ENCODE measurements at places on chromosomes 7 and 10.

GRCh38 chr7:2773608-2774007 lies 70.5 kb downstream of the GNA12 start:
- no peak for DNase-seq

- peak; percentile 48 for DNase-seq
These were observed 17.6 kb downstream of the DNAJB12 start for GRCh38 chr10:72337039-72337629.

DNA sequence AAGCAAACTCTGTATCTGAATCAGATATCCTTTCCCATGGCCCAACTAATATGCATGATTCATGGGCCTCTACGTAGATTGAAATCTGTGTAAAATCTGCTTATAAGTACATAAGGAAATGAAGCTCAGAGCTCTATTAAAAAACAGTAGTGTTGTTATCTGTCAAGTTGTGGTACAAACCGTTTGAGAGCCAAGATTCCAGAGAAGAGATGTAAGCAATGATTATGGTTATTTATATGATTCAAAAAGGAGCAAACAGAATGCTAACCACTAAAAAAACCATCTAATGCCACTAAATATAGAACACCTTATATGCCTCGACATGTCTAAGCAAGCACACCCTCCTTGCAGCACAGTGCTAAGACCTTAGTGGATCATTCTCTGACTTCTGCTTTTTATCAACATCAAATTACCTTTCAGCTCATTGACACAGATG lies 26.6 kb downstream of the RPP38 start:
- DNase-seq: no peak

DNA sequence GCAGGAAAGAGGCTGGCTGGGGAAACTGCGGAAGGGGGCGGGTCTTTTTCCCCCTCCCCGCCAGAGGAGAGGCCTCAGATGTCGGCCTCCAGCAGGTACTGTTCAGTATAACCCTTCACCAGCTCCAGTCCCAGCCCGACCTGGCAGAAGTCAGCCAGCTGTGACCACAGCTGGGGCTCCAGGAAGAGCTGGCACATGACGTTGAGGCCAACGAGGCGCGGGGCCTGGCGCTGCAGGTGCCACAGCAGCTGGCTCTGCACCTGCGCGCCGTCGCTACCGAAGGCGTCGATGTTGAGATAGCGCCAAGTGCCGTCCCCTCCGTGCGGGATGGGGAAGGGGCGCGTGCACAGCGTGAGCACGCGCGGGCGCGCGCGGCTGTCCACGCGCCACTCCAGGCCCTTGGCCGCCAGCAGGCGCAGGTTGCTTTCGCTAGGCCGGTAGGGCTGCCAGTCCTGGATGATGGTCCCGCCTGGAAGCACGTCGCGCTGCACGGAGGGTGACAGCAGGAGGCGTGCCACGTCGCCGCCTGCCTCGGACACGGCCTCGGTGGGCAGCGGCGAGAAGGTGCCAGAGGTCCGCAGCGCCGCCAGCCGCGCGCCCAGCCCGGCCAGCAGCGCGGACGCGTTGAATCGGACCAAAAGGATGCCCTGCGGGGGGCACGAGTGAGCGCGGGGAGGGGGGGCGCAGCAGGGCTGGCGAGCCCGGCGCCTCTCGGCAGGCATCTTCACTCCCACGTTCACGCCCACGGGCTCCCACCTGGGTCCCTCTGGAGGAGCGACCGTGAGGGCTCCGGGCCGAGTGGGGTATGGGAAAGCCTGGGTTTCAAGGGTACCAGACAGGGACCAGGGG lies 6.9 kb upstream of the VGF start:
- DNase-seq: peak; percentile 80

GRCh38 chr7:139043823-139044812 lies 8.3 kb upstream of the ZC3HAV1L start:
- DNase-seq: no peak

- no peak for DNase-seq
These were observed 15.2 kb upstream of the C10orf67 start for GRCh38 chr10:23359692-23360380.

DNA sequence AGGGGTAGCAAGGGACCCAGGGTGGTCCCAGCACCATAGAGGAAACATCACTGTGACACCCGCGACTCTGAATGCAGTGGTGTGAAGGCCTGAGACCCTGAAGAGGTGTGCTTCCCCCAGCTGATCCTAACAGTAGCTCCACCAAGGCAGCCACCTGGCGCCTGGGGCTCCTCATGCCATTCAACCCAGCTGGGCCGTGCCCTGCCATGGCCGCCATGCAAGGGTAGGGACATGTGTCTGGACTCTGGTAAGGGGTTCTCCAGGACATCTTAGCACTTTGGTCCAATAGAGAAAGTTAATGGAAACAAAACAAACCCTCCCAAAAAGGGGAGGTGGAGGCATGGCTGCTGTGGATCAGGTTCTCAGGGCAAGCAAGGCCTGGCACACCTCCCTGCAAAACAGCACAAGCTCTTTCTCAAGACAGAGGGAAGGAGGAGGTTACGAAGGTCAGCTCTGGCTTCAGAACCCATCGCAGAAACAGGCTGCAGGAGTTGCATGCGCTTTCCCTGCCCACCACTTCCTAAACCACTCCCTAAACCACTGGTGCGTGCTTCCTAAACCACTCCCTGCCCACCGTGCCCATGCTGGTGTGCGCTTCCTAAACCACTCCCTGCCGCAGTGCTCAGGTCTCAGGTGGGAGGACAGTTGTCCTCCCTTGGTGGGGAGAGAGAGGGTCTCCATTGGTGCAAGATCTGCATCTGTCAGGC lies 108.7 kb downstream of the LARP4B start:
- DNase-seq: no peak

DNA sequence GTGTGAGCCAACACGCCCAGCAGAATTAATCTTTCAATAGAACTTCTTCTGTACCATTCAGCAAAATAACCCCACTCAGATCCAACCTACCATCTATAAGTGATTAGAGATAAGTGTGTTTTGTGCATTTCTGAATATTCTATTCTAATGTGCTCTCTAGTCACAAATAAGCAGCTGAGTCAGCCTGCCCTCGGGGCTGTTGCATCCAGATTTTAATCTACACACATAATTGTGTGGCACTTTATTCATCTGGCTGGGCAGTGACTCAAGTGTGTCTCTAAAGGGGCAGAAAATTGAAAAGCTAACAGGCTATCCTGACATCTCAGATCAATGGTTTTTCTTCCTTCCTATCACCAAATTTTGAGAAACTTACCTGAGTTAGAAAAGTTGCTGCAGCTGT lies 60.3 kb downstream of the PRR15 start:
- no peak for DNase-seq

GRCh38 chr10:61899997-61900828 lies 1.3 kb upstream of the ARID5B start:
- peak; percentile 60 for DNase-seq

GRCh38 chr7:34332006-34332405 lies 326.0 kb upstream of the NPSR1 start:
- DNase-seq: no peak

DNA sequence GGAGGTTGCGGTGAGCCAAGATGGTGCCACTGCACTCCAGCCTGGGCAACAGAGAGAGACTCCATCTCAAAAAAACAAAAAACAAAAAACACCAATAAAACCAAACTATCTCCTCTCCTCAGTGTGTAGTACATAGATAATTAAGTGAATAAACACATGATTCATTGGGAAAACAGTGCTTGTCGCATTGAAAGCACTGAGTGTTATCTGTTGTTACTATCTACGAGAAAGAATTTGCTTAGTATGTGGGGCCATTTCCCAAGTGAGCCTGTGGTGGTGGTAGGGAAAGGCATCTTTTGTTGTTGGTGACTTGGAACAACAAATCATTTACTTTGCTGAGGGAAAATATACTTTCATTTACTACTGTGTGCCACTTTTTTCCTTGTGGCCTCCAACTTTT lies 42.6 kb downstream of the RSBN1L start:
- no peak for DNase-seq

- no peak for DNase-seq
These were observed 261.5 kb upstream of the NPSR1 start for GRCh38 chr7:34396437-34397064.

DNA sequence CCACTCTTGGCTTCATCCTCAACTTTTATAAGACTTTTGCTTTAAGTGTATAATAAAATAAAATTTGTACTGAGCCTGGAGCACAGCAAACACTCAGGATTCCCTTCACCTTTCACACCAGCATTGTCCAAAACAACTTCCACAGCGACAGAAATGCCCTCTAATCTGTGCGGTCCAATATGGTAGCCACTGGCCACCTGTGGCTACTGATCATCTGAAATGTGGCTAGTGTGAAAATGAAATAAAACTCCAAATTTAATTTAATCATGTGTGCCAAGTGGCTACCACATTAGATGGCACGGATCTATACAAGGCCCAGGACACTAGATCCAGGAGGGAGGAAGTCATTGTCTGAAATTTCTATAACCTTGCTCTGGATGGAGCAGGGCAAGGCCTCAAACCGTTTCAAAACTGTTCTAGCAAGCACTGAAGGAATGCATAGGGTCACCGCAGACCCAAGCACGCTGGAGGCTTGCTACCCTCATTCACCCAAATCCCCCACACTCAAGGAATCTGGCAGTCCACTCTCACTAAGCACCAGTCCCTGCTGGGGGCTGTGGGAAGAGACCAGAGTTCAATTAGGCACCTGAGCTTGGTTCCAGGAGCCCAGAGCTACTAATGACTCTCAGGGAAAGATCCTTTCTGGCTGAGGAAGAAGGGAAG lies 6.3 kb upstream of the MYO1G start:
- DNase-seq: no peak

DNA sequence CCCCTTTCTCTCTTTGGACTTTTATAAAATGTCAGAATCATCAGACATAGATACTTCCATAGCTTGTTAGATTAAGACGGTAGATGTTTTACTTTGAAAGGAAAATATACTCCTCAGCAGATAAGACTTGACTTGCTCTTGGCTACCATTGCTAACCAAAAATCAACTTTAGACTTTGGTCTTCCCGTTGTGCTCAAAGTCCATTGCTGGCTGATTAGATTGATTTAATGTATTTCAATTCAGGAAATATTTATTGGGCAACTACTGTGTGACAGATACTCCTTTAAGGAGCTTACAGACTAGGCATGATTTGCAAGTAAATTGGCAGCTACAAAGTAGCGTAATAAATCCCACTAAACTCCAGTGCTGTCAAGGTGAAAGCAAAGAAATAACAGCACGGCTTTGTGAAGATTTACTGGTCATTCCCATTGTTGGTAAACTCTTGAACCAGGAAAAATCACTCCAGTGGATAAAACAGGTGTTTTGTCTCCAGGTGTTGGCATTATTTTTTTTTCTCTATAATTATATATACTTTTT lies 95.7 kb upstream of the ARMC3 start:
- no peak for DNase-seq

GRCh38 chr10:18246967-18247366 lies 106.7 kb downstream of the CACNB2 start:
- no peak for DNase-seq

DNA sequence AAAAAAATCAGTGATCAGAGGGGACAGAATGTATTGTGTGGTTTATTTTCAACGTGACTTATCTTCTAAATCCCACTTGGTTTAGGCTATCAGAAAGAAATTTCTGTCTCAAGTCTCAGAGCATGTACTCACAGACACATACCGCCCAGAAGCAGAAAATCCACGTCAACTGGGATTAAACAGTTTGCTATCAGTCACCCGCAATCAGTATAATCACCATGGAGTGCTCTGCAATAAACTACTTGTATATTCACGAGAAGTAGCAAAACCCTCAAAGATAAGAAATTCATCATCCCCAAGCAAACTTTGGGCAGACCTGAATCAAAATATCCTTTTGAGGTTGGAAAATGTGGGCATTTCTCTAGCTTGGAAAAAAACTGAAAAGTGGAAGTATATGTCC lies 259.1 kb downstream of the FGFR2 start:
- no peak for DNase-seq

DNA sequence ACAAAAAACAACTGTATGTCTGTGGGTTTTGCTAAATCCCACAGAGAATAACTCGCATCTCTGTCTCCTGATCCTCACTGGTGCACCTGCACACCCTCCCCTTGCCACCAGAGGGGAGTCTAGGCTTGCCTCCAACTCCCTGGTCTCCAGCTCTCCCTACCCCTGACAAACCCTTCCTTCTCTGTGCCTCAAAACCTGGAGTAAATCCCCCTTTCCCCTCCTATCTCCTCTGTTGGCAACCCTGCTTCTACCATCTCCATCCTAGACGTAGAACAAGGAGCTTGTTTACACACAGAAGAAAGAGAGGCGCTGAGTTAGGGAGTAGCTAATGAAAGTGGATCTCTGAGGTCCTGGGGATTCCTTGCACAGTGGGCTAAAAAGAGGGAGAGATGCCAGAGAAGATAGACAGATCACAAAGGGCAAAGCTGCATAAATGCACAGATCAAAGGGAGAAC lies 6.0 kb downstream of the MBLAC1 start:
- no peak for DNase-seq

DNA sequence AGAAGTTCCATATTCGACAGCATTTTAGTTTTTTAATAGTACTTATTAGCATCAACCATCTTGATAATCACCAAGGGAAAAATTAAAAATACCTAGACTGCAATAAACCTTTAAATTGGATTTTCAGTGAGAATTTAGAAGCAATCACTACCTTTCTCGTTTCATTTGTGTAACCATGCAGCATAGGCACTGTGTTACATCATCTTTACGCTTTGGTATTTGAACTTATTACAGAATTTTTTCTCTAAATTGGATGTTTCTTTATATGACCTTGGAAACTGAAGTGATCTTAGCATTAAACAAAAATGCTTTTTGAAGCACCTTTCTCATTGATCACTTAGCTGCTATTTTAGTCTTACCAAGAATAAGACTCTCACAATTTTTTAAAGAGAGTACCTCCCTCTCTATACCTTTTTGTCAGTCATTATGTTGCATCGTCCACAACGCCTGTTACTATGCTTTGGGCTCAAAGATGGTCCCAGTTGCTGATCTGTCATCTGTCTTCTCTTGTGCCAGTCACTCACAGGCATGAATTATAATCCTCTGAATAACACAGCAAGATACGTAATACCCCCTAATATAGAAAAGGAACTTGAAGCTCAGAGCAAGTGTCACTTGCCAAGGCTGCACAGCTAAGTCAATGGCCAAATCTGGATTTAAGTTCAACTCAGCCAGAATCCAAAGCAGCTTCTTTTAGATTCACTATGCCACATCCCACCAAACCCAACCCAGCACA lies 19.6 kb upstream of the ASCC1 start:
- DNase-seq: no peak

- no peak for DNase-seq
These were observed 59.9 kb upstream of the AQP1 start for GRCh38 chr7:30851651-30852307.
